Smooth muscle cell of the pulmonary artery (primary cell): ENCODE measurements at places on chromosomes 16 and 17. TPM values are rescaled to one million over a fixed set of nuclear protein-coding genes. Genes with fewer than 3 reads are reported as not detected.

Gene ZNF423
- total RNA-seq = 5.7 and 18.6 TPM in 2 replicates

Gene PYY
- total RNA-seq = not detected in 2 replicates

Gene OVCA2
- total RNA-seq = 20.4 and 22.2 TPM in 2 replicates

Gene CD300LG
- total RNA-seq = not detected in 2 replicates

Gene BICDL2
- total RNA-seq = 0.40 and 0.46 TPM in 2 replicates

Gene EEF2KMT
- 8.6 and 16.7 TPM in 2 replicates for total RNA-seq

Gene SMTNL2
- total RNA-seq = 0.72 TPM in 1 of 2 replicates, not detected in the other

Gene SMIM5
- total RNA-seq = 0.07 TPM in 1 of 2 replicates, not detected in the other

Gene RND2
- 0.17 and 0.20 TPM in 2 replicates for total RNA-seq

Gene MARCHF10
- under 0.01 and 0.03 TPM in 2 replicates for total RNA-seq

Gene CA7
- total RNA-seq = not detected in 2 replicates

Gene CCL23
- total RNA-seq = not detected in 2 replicates

Gene CRYM
- total RNA-seq = 0.63 TPM in 1 of 2 replicates, not detected in the other

Gene PIMREG
- 5.4 and 15.2 TPM in 2 replicates for total RNA-seq

Gene ADCY9
- total RNA-seq = 20.6 and 34.7 TPM in 2 replicates

Gene SF3B3
- 153 and 164 TPM in 2 replicates for total RNA-seq

Gene BAHCC1
- 12.4 and 14.3 TPM in 2 replicates for total RNA-seq

Gene ACSM3
- total RNA-seq = 0.65 and 0.69 TPM in 2 replicates

Gene CIBAR2
- not detected in 2 replicates for total RNA-seq

Gene KIF19
- not detected in 2 replicates for total RNA-seq

Gene TEKT1
- total RNA-seq = not detected in 2 replicates

Gene CACNA1H
- total RNA-seq = 12.6 and 17.0 TPM in 2 replicates

Gene LGALS9B
- total RNA-seq = not detected in 2 replicates

Gene DPEP3
- not detected in 2 replicates for total RNA-seq

Gene ARRB2
- total RNA-seq = 4.0 and 5.4 TPM in 2 replicates

Gene TRAP1
- total RNA-seq = 46.3 and 160 TPM in 2 replicates

Gene CA5A
- total RNA-seq = not detected in 2 replicates

Gene SLC52A1
- total RNA-seq = 0.07 and 0.13 TPM in 2 replicates

Gene RPS15A
- total RNA-seq = 687 and 1,154 TPM in 2 replicates

Gene KRT33B
- not detected in 2 replicates for total RNA-seq

Gene KRT33A
- total RNA-seq = not detected in 2 replicates

Gene CD7
- total RNA-seq = 0.20 TPM in 1 of 2 replicates, not detected in the other

Gene PRAC2
- not detected in 2 replicates for total RNA-seq

Gene PIP4K2B
- total RNA-seq = 63.6 and 71.2 TPM in 2 replicates

Gene KRTAP4-1
- total RNA-seq = not detected in 2 replicates

Gene CES3
- total RNA-seq = 0.39 and 1.2 TPM in 2 replicates

Gene CES5A
- total RNA-seq = not detected in 2 replicates

Gene TBX6
- total RNA-seq = 0.13 and 0.20 TPM in 2 replicates

Gene ZNF19
- total RNA-seq = 2.2 and 2.9 TPM in 2 replicates

Gene TBC1D28
- total RNA-seq = not detected in 2 replicates

Gene AURKB
- 2.8 and 5.5 TPM in 2 replicates for total RNA-seq

Gene ERI2
- total RNA-seq = 12.8 and 23.5 TPM in 2 replicates

Gene IL34
- total RNA-seq = 8.1 and 27.3 TPM in 2 replicates

Gene EPX
- not detected in 2 replicates for total RNA-seq
